ENCODE measurements at places on chromosomes 5 and 9.
A peak's percentile ranks its signal among the peaks of the same experiment; 100 is the strongest.

- no peak for DNase-seq
These were observed 58.4 kb upstream of the NUDT12 start for GRCh38 chr5:103620851-103621547.

DNA sequence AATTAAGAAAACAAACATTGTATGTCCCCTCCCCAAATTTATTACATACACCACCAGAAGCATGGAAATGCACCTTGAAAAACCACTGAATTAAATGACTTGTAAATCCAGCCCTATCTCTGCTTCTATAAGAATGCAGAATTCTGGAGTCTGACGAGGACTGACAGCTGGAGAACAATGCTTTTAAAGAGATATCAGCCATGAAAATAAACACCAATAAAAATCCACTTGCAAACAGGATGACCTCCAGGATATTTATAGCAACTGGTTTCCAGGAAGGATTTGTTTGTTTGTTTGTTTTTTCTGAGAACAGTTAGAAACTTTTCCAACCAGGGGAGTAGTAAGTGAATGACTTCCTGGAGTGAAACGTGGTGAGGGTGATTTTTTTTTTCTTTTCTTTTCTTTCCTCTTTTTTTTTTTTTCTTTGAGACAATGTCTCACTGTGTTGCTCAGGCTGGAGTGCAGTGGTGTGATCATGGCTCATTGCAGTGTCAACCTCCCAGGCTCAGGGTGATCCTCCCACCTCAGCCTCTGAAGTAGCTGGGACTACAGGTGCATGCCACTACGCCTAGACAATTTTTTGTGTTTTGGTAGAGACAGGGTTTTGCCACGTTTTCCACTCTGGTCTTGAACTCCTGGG lies 38.7 kb upstream of the SLC36A1 start:
- DNase-seq, result no peak

DNA sequence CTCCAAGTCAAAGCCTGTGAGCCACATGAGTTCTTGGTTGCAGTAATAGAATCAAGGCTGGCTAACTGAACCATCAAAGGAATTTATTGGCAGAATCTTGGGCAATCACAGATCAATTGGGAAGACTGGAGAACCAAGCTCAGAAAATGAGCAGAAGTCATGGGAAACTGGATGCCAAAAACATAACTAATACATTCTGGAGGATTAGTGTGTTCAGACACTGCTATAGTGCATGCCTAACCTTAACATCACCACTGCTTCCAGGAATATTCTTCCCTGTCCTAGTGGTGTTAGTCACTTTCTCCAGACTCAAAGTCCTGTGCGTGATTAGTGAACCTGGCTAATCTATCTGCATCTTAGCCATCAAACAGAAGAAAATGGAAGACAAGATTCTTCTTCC lies 843.7 kb downstream of the EFNA5 start:
- DNase-seq, result no peak

- no peak for DNase-seq
These were observed 156.0 kb downstream of the OLFM1 start for GRCh38 chr9:135243201-135244190.

DNA sequence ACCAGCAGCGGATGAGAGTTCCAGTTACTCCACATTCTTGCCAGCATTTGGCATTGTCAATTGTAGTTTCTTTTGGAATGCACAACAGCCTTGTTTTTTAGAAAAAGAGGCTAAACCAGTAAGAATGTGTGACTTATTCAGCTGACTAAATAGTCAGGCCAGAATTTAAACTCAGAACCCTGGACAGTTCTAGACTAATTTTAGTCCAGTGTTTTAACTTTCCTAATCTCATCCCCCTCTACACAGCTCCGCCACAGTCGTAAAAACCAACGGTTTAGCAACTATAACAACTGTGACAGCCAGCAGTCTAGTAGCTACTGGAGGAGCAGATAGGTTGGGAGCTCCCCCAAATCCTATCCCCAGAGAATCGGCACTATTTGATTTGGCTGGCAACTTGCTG lies 103.7 kb downstream of the FOXD1 start:
- DNase-seq, result no peak

DNA sequence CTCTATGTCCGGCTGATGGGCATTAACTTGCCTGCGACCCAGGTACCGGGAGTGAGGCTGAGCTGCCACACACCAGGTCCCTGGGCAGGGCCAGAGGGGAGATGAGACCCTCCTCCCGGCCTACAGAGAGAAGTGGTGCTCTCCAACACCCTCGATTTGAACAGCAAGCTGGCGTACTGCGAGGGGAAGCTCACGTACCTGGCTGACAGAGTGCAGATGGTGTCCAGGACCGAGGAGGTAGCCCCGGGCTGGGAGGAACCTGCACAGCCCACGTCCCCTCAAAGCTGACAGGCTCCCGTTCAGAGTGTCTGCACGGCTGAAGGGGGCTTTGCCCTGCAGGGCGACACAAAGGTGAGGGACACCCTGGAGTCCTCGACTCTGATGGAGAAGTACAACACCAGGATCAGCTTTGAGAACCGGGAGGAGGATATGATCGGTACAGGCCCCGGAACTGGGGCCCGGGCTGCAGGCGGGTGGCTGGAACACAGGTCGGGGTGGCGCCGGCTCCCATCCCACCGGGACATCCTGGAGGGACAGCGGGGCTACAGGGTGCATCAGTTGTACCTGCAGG lies 1.0 kb upstream of the RABL6 start:
- no peak for DNase-seq

GRCh38 chr9:125739436-125739835 lies 7.7 kb upstream of the PBX3 start:
- DNase-seq, result no peak

- no peak for DNase-seq
These were observed 50.0 kb downstream of the GOLPH3 start for GRCh38 chr5:32123889-32124676.

- peak; percentile 54 for DNase-seq
These were observed 16.4 kb upstream of the PPP2R2B start for GRCh38 chr5:146894753-146895521.

- no peak for DNase-seq
These were observed 216.2 kb upstream of the PIK3R1 start for GRCh38 chr5:67999391-67999790.

DNA sequence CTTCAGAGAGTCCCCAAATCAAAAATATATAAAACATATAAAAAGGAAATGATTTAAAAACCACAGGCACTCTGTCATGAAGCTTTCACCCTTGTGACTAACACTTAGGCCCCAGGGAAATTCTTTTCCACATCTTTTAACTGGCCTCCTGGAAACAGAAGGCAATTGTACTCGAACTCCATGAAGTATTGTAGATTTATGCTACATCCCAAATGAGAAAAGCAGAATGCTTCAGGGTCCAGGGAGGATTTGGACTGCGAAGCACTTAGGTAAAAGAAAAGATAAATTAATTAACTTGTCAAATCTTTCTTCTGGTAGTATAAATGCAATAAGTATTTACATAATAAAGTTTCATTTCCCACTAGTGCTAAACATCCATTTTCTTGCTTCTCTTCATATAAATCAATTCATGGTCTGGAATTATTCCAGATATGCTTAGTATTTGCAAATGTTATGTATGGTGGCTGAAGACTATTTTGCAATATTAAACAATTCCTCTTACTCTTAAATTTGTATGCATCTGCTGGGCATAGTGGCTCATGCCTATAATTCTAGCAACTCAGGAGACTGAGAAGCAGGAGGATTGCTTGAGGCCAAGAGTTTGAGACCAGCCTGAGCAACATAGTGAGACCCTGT lies 64.9 kb upstream of the ELL2 start:
- no peak for DNase-seq

DNA sequence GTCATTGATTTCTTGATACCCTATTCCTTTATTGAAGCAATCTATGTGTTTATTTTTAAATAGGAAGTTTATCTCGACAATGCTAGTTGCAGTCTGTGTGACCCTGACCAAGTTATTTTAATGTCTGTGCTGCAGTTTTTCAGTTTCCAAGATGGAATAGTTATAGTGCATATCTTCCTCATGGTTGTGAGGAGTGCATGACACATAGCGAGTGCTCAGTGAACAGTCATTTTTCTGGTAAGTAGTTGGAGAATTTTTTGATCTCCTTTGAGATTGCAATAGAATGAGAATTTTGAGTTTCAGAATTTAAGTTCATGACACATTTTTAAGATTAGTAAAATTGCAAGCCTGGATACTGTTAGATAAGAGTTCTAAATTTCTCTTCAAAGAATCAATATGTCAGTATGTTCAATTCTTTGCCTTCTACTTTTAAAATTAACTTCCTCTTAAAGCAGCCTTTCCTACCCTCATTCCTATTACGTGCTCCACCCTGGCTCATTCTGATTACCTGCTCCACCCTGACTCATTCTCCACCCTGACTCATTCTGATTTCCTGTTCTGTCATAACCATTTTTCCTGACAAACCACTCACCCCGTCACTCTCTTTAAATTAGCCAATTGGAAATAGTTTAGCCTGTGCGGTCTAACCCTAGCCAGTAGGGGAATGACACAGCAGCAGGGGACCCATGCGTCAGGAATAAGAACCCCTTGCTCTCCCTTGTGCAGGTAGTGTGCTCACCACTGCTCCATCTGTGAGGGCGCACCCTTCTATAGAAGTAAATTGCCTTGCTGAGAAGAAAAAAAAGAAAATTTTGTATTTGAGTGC lies 30.7 kb downstream of the SPIN1 start:
- DNase-seq, result no peak

DNA sequence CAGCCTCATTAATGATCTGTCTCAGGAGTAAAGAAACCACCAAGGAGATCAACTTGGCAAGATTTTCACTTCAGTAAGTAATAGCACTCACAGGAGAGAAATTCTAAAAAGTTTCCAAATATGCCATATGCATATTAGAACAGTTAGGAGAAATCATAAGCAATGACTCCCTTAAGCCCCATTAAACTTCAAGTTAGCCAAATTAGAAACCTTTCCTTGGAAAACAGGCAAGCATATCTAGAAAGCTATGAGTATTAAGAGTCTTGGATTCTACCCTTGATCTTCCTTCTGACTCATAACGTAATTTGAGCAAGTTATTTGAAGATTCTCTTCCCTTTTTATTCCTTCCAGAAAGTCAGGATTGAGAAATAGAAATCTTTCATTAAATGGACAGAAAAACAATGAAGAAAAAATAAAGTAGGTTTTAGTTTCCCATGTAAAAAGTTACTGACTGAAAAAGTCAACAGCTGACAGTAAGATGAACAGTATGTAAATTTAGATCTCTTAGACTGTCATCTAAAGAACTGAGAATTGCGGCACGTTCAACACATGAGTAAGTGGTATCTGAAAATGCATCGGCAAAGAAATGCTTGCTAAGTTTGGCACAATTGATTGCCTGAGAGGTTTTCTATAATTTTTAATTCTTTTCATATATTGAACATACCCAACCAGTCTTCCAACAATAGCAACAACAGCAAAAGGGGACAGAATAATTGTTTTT lies 565.7 kb upstream of the FTMT start:
- DNase-seq, result no peak

- DNase-seq, result no peak
These were observed 593.8 kb downstream of the CDK5RAP2 start for GRCh38 chr9:119986205-119986604.

- no peak for DNase-seq
These were observed 86.4 kb downstream of the ADRB2 start for GRCh38 chr5:148912714-148913398.

DNA sequence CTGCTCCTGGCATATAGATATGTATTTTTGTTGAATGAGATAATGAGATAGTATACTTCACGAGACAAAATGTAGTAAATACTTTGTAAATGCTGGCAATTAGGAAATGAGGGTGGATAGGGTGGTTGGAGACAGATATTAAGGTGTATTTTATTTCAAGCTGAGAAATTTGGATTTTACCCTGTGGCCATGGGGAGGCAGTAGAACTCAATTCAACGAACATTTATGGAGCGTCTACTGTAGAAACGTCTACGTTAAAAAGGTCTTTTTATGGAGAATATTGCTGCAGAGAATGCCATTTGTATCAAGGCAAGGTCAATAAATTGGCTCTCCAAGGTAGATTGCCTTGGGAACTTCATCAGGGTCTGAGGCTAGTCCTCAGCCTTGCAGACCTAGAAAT lies 21.5 kb upstream of the RALGPS1 start:
- no peak for DNase-seq

DNA sequence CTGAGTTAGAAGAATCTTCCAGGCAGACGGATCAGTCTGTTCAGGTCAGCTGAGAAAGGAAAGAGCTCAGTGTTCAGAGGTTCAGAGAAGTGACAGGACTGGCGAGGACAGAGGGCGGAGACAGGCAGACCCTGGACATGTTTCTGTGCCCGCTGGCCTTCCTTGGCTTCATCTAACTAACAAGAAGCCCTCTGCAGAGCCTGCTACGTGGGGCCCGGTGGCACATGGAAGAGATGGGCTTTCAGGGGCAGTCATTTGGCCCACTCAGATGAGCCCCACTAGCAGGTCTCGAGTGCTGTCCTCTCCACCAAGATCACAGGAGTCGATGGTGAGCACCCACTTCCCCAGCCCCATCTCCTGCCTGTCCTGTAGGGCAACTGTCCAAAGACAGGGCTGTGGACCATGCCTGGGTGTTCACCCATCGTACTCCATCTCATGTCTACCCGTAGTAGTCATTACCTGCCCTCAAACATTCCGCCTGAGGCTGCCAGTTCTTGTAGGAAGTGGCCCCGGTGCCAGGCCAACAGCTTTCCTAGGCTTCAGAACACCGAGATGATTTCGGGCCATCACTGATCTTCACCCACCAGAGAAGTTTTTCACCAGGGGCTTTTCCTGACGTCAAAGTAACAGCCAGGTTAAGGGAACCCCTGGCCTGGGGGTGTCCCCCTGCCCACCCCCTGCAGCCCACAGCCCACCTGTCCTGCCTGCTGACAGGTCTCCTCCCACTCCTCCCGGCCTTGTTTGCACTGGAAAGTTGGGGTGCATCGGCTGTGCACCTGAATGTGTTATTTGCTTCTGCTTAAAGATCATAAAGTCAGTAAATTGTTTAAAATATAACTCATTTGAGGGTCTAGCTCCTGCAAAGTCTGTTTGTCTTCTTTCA lies 14.0 kb downstream of the IRX2 start:
- DNase-seq, result no peak

DNA sequence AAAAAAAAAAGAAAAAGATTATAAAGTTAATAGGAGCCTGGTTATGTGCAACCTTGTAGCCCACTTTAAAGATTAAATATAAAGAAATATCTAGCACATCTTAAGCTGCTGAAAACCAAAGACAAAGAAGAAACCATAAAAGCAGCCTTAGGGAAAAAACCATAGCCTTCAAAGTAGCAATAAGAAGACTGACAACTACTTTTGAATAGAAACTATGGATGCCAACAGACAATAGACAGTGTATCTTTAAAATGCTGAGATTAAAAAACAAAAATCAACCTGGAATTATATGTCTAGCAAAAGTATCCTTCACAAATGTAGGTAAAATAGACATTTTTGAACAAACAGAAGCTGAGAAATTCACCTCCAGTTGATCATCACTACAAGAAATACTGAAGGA lies 3.4 kb upstream of the KIF12 start:
- no peak for DNase-seq

DNA sequence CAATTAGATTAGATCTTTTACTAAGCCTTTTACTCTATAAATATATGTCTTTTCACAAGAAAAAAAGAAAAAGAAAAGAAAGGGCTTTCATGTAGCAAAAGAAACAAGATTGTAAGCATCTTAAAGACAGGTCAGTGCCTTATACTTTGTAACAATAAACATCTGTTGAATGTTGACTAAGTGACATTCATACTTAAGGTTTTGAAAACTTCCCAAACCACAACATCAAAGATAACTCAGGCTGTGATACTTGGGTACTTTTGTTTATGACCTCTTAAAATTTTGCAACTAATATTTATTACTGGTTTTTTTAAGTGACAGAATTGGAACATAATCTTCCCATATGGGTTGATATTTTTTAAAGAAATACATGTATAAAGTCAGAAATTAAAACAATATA lies 7.4 kb downstream of the GRAMD2B start:
- DNase-seq, result no peak

GRCh38 chr9:88672874-88673689 lies 138.1 kb downstream of the NXNL2 start:
- no peak for DNase-seq

All from HAP-1 (cell line).